Astrocyte of the spinal cord (primary cell): ENCODE measurements at places on chromosomes 12 and 14.

- peak; percentile 78 for DNase-seq
These were observed 154.1 kb upstream of the FUT8 start for GRCh38 chr14:65258391-65258790.

DNA sequence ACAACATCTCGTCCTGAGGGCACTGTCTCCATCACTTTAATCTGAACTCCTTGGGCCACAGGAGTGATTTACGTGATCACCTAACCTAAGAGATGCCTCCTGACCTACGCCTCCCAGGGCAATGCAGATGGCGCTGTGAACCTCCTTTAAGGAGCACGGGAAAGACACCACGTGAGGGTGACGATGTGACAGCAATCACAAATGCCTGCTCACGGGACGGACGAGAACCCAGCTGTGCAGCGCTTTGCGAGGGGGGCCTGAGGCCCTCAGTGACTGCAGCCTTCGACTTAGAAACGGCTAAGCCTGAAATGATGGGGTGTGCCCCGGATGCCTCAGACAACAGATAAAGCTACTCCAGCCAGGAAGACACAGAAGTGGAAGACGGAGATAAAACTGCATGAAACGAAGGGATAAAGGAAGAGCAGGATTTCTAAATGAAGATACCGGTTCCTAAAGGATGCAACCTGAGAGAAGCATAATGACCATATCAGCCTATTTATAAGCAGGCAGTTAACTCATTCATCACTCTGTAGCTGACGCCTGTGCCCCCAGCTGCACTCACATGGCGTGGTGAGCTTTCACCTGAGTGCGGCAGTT, 13.9 kb upstream of the GOLGA3 start:
- no peak for DNase-seq

DNA sequence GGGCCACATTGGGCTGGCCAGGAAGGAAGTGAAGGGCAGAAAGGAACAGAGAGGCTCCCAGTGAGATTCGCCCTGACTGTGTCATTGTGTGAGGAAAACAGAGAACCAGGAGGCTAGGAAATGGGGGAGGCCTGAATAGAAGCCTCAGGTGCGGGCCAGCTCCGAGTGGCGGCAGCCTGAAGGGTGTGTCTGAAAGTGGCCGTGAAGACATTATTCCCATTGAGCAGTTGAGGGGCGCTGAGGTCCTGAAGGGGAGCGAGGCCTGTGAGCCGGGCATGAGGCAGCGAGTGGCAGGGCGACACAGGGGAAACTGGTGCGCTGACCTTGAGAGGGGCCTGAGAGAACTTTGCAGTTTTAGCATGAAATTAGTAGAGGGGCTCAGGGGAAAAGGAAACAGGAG, 6.9 kb downstream of the CLBA1 start:
- DNase-seq, result no peak

GRCh38 chr14:74888164-74889158, 6.7 kb downstream of the DLST start:
- DNase-seq, result peak; percentile 10

DNA sequence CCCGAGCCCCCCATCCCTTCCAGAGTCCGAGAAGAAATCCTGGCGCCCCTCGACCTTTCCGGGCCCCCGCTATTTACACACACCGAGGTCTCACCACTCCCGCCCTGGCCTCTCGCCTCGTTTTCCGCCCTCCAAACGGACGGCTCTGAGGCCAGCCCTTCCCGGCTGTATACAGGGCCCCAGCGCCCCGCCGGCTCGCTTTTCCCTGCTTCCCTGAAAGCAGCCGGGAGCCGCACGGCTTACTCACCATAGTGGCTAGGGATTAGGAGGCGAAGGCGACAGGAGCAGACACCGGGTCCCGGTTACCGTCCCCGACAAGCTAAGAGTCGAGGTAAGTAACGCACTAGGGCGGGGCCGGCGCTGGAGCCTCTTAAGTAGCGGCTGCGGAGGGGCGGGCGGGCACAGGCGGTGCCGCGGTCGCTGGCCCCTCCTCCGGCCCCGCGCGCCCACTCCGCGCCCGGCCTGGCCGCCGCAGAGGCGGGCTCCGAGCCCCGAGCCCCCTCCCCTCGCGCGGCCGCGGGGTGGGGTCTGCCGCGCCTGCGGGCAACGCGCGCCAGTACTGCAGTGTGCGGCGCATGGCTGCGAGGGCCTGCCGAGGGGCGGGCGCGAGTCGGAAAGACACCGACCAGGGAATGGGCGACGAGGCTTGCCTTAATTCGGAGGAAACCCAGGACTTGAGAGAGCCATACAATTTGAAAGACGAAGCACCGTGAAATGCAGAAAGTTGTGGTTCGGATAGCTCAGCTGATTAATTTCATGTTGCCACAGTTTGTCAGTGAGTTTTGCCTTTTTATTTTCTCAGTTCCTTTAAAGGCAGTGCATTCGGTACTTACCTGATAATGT, at the start of gene TUBA1B:
TSS of gene TUBA1B (minus strand) at position 345 of the 843 bp plus-strand sequence. CDS start at position 250, 95 bp downstream.
- DNase-seq, result peak; percentile 90
